Natural killer cell treated with Interleukin-12 subunit alpha and Interleukin-12 subunit beta and Interleukin-15 and Interleukin-18, amount 100 ng/mL, for 72 hours (primary cell): ENCODE measurements at places on chromosomes 6 and 20. TPM values are rescaled to one million over a fixed set of nuclear protein-coding genes. Genes with fewer than 3 reads are reported as not detected.

The SMAP1 gene
- 22.1 TPM for total RNA-seq

- H3K27me3 ChIP-seq: peaks cover 4% of the 10 kb centered on the region
- no peak for DNase-seq
- H3K27ac ChIP-seq: peak overlapping the region; percentile 84
Observed at GRCh38 chr6:134379076-134379475, 61.2 kb upstream of the SGK1 start.

The TUBB1 gene
- not detected for total RNA-seq

The MED23 gene
- 37.4 TPM for total RNA-seq

GRCh38 chr20:46350986-46351267, 42.6 kb upstream of the CDH22 start:
- peak overlapping the region; percentile 89 for H3K27ac ChIP-seq
- no peak overlapping the region for H3K4me3 ChIP-seq

The PSMB9 gene
- total RNA-seq: 212 TPM

The GHRH gene
- not detected for total RNA-seq

- H3K4me3 ChIP-seq: no peak overlapping the region
- no peak overlapping the region for H3K27ac ChIP-seq
- no peaks in the 10 kb centered on the region for H3K36me3 ChIP-seq
- H3K27me3 ChIP-seq: no peaks in the 10 kb centered on the region
Observed at GRCh38 chr6:111603685-111604084, 2.0 kb downstream of the TRAF3IP2 start.
